ENCODE measurements at places on chromosomes 5 and 9.

DNA sequence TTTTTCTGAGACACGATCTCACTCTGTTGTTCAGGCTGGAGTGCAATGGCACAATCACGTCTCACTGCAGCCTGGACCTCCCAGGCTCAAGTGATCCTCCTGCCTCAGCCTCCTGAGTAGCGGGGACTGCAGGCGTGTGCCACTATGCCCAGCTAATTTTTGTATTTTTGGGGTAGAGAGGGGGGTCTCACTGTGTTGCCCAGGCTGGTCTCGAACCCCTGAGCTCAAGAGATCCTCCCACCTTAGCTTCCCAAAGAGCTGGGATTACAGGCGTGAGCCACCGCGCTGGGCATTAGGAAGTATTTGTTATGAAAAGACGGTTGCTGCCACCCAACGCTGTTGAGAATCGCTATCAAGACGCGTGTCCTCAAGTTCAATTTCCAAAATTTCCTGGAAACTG is 180.9 kb upstream of the TBCA start:
- DNase-seq = no peak

- no peak for DNase-seq
Measured at GRCh38 chr9:37921546-37922300, 17.8 kb upstream of the SLC25A51 start.

- no peak for DNase-seq
Measured at GRCh38 chr9:69248005-69248404, 73.9 kb downstream of the TJP2 start.

DNA sequence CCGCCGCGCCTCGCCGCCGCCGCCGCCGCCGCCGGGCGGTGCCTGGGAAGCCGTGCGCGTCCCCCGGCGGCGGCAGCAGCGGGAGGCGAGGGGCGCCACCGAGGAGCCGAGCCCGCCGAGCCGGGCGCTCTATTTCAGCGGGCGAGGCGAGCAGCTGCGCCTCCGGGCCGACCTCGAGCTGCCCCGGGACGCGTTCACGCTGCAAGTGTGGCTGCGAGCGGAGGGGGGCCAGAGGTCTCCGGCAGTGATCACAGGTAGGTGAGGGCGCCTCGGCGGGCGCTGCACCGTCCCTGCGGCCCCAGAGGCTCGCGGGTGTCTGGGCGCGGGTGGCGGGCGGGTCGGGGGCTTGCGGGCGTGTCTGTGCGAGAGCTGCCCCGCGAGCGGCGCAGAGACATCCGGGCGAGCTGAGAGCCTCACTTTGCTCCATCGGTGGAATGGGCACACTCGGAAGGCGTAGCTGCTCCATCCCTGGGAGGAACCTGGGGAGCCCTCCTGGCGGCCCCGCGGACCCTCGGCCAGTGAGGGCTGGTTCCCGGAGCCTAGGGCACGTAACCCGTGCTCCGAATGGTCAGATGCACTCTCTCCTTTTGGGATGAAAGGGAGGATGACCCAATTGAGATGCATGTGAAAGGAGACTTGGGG is 864 bp downstream of the PAPPA start:
- DNase-seq = no peak

DNA sequence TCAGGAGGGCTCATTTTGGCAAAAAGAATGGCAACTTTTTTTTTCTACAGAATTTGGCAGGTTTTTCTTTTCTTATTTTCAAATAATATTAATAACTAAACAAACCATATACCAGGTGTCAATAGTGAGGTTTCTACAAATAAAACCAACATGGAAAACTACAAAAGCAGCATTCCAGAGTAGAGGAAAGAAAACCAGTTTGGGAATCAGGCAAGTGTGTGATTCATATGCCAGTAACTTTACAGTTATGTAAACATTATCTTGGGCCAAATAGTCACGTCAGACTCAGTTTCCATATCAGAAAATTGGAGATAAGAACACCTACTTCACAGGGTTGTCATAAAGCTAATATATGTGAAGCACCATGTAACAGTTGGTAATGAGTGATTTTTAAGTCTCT is 51.7 kb downstream of the FBXW11 start:
- DNase-seq = no peak

- no peak for DNase-seq
Measured at GRCh38 chr9:20095430-20096092, 306.7 kb upstream of the SLC24A2 start.

GRCh38 chr5:146510559-146511125 is 5.3 kb downstream of the GPR151 start:
- DNase-seq = peak; percentile 76

DNA sequence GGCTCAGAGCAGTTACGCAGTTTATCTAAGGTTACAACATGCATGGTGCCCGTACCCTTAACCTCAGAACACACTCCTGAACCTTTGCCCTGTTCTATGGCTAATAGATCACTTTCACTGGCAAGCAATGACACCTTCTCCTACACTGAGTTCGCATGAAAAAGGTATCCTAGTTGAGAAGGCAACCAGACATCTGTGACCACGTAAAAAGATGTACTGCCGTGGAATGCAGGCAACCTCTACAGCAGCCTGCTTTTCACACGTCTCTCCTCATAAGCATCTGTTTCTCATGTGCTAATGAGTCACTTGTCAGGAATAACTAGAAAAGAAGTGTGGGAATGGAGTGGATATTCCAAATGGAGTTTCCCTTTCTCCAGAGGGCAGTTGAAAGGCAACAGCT is 71.4 kb downstream of the FBXO38 start:
- peak; percentile 14 for DNase-seq

DNA sequence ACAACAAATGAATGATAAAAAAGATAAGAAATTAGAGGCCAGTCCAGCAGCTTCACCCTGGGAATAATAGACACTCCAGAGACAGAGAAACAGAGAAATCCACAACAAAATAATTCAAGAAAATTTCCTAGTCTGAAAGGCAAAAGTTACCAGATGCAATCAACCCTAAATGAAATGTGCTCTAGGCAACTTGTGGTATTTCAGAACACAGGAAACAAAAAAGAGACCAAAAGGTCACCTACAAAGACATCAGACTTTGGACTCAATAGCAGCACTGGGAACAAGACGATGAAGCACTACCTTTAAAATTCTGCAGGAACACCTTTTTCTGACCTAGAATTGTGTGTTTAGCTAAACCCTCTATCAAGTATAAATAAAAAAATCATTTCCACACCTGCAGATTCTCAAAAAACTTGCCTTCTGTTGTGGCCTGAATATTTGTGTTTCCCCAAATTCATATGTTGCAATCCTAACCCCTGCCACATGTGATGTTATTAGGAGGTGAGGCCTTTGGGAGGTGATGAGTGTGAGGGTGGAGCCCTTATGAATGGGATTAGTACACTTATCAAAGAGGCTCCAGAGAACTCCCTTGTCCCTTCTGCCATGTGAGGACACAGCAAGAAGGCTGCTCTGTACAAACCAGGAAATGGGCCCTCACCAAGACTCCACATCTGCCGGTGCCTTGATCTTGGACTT is 5.9 kb upstream of the MAPK9 start:
- DNase-seq = peak; percentile 29

- no peak for DNase-seq
Measured at GRCh38 chr5:56749842-56750241, 65.5 kb upstream of the MAP3K1 start.

DNA sequence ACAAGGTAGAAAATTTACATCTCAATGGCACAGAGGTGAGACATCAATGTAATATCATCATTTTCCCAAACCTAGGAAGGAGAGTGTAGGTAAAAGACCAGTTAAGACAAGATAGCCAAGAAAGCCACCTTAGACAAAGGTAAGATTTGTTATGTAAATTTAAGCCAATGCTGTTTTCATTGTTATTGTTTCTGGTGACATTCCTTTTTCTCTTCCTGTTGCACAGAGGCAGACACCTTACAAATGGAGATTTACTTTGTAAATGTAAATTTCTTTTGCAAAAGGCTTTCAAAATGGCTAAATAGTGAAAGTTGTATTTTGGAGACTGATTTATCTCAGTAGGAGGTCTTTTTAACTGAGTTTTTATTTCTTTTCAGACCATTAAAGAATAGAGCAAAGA is 159.1 kb downstream of the YIPF5 start:
- no peak for DNase-seq

DNA sequence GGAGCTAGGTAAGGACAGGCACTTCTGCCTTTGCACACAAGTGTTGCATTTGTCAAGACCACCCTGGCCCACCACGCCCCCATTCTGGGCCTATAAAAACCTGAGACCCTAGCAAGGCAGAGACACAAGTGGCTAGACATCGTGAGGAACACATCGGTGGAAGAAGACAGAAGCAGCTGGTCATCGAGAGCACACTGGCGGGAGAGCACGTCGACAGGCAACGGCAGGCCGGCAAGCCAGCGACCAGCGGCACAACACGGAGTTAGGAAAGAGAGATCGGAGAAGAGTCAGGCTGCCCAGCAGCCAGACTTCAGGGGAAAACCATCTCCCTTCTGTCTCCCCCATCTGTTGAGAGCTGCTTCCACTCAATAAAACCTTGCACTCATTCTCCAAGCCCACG is 76.1 kb downstream of the HRH2 start:
- DNase-seq = no peak

DNA sequence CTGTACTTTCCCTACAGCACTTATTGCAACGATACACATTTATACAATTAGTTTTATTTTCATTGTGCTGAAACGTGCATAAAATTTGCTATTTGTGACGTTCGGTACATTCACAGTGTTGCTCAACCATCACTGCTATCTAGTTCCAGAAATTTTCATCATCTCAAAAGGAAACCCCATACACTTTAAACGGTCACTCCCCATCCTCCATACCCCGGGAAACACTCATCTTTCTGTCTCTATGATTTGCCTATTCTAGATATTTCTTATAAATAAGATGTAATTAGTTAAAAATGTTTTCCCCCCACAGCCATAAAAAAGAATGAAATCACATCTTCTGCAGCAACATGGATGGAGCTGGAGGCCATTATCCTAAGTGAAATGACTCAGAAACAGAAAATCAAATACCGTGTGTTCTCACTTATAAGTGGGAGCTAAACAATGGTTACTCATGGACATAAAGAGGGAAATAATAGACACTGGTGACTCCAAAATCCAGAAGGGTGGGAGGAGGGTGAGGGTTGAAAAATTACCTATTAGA is 40.2 kb upstream of the TEX48 start:
- DNase-seq = peak; percentile 22

GRCh38 chr9:4686112-4686511 is 6.7 kb downstream of the CDC37L1 start:
- DNase-seq = peak; percentile 53

GRCh38 chr5:9108162-9108561 is 437.7 kb downstream of the SEMA5A start:
- no peak for DNase-seq

DNA sequence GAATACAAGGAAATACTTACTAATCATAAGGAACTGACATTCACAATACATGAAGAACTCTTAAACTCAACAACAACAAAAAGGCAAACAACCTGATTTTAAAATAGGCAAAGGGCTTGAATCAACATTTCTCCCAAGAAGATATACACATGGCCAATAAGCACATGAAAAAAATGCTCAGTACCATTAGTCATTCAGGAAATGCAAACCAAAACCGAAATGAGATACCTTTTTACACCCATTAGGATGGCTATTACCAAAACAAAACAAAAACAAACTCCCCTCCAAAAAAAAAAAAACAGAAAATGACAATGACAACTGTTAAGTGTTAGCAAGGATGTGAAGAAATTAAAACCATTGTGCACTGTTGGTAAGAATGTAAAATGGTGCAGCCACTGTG is 104.1 kb upstream of the ZNF462 start:
- peak; percentile 23 for DNase-seq

- no peak for DNase-seq
Measured at GRCh38 chr5:96720408-96720807, 58.2 kb downstream of the CAST start.

GRCh38 chr5:143806579-143806978 is 5.4 kb upstream of the HMHB1 start:
- peak; percentile 93 for DNase-seq
